Cardiac fibroblast (primary cell): ENCODE measurements at places on chromosomes 3 and 15.

DNA sequence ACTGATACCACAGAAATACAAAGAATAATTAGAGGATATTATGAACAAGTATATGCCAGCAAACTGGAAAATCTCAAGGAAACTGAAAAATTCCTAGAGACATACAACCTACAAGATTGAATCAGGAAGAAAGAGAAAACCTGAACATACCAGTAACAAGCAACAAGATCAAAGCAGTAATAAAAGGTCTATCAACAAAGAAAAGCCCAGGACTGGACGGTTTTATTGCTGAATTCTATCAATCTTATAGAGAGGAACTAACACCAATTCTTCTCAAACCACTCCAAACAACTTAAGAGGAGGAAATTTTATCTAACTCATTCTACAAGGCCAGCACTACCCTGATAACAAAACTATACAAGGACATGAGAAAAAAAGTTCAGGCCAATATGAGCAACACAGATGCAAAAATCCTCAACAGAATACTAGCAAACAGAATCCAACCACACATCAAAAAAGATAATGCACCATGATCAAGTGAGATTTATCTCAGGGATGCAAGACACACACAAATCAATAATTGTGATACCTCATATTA is 71.1 kb upstream of the IMPG2 start:
- no peak for DNase-seq

- peak; percentile 46 for DNase-seq
Measured at GRCh38 chr3:112649478-112649735, 8.5 kb upstream of the CCDC80 start.

DNA sequence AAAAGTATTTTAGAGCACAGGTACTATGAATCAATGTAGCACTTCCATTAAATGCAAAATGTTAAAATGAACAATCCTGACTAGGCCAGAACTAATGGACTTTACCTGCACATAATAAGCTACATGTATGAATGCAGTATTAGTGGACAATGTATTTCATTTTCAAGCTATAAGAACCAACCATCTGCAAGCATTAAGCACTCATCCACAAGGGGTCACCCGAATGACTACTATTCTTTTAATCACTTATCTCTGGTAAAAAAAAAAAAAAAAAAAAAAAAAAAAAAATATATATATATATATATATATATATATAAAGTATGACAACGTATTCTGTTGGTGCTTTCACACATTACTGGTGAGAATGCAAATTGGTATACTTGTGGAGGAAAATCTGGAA is 7.2 kb downstream of the HERC1 start:
- peak; percentile 50 for DNase-seq

DNA sequence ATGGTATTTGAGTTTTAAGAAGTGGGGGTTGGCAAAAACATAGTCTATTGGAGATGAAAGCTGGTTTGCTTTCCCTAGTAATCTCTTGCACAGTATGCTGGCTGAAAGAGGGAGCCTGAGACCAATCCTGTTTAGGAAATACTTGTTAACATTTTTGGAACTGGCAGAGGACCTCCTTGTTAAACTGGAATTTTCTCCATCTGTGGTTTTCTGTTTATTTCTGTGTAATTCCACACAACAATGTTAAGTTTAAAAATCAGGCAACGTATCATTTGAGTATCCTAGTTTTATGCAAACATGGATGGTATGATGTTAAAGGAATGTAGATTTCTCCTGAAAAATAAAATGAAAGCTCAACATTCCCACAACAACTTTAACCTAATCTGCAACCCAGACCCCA is 536.0 kb upstream of the TBL1XR1 start:
- no peak for DNase-seq

DNA sequence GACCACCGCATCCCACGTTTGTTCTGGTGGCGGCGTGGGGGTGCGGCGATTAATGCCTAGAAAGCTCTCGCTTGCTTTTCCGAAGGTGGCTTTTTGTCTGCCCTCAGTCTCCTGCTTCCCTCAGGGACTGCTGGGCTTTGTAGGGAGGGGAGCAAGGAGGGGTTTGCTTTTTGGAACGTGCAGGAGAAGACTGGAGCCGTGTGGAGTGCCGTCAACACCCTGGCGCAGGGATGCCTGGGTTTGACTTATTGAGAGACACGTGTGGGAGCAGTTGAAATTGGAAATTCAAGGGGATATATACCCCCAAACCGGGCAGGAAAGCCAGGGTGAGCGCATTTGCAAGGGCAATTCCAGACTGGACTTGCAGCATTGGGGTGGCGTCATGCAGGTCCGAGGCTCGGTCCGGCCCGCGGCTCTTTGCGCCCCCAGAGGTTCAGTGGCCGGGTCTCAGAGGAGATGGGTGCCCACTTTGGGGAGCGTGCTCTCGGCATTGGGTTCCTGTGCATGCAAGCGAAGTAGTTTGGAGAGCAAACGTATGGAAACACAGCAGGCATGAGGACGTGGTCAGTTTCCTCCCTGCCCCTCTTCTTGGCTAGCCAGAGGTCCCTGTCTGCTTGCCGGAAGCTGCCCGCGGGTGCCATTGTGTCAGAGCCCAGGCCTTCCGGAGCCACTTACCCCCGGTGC is 2.1 kb downstream of the EPHB1 start:
- peak; percentile 4 for DNase-seq

GRCh38 chr3:192943393-192943792 is 25.7 kb upstream of the MB21D2 start:
- DNase-seq, result peak; percentile 71

- no peak for DNase-seq
Measured at GRCh38 chr3:171768281-171768900, 41.9 kb downstream of the PLD1 start.

GRCh38 chr3:65400899-65401298 is 637.8 kb downstream of the MAGI1 start:
- no peak for DNase-seq

GRCh38 chr3:42991341-42992315 is 12.5 kb downstream of the GASK1A start:
- no peak for DNase-seq

- peak; percentile 15 for DNase-seq
Measured at GRCh38 chr3:35537265-35537664, 102.1 kb upstream of the ARPP21 start.
